Activated naive CD4-positive, alpha-beta T cell treated with Interleukin-2 at 50 U/mL for 16 hours (primary cell): ENCODE measurements at places on chromosomes 4 and X.

DNA sequence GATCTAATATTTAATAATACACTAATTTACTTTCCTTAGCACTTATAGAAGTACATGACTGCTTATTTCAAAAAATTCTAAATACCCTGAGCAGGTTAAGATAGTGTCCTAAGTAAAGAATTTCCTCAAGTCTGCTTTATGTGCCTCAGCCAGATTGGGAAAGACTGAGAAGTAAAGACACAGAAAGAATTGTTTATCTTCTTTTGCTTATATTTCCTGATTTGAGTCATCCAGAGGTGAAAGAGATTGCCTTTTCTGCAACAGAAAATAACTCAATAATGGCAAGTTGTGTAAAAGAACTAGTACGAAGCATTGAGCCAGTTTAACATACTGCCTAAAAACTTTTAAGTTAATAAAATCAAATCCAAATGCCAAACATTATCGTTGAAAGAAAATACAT is 45.0 kb downstream of the NAF1 start:
- no peak for DNase-seq

GRCh38 chrX:10514891-10515290 is 105.5 kb downstream of the MID1 start:
- DNase-seq = no peak

- DNase-seq = no peak
Measured at GRCh38 chr4:17009871-17010367, 111.5 kb upstream of the LDB2 start.

- DNase-seq = no peak
Measured at GRCh38 chr4:4395849-4396627, 9.1 kb downstream of the NSG1 start.

- no peak for DNase-seq
Measured at GRCh38 chr4:53688186-53688790, 97.0 kb upstream of the LNX1 start.

GRCh38 chr4:169167957-169168858 is 102.5 kb downstream of the SH3RF1 start:
- no peak for DNase-seq

DNA sequence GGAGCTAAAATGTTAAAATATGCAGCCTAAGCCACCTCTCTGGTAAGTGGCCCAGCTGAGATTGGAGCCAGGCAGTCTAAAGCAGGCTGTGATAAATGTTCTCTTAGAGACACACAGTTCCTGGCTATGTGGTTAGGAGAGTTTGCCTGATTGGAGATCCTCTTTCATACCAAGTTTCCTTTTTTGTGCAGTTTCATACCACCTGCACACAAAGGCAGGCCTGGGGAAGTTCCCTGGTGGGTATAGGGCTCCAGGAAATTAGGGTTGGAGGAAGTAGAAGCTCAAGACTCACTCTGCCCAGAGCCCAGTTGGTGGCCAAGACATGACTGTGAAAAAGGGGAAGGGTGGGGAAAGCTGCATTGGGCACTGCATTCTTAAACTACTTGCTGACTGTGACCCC is 16.9 kb downstream of the CYBB start:
- no peak for DNase-seq
